A549 treated with GW870086 at 1 μM for 4 hours (cell line): ENCODE measurements at places on chromosomes 7 and 10. TPM values are rescaled to one million over a fixed set of nuclear protein-coding genes. Genes with fewer than 3 reads are reported as not detected.

Gene SLC18A3
- not detected in 5 replicates for total RNA-seq

Gene XPNPEP1
- total RNA-seq: 34.0 to 39.6 TPM (median 35.6 TPM) in 5 replicates

Gene OGDHL
- 0.13 to 0.49 TPM (median 0.21 TPM) in 5 replicates for total RNA-seq

Gene SEMA3A
- 3.5 to 5.8 TPM (median 5.1 TPM) in 5 replicates for total RNA-seq

Gene SOSTDC1
- not detected in 5 replicates for total RNA-seq

Gene DPP6
- total RNA-seq: 0.26 TPM in 1 of 5 replicates, not detected in the others

Gene NEURL1
- 0.19 to 0.69 TPM (median 0.38 TPM) in 5 replicates for total RNA-seq

Gene NRG3
- total RNA-seq: not detected in 5 replicates

Gene GPR22
- not detected in 5 replicates for total RNA-seq

Gene NUTM2A
- 0.10 to 0.21 TPM (median 0.16 TPM) in 3 of 5 replicates, not detected in the others for total RNA-seq

Gene STOX1
- 0.24 to 0.80 TPM (median 0.65 TPM) in 5 replicates for total RNA-seq

Gene NACAD
- 0.10 to 0.28 TPM (median 0.23 TPM) in 5 replicates for total RNA-seq

Gene COL17A1
- total RNA-seq: 1.5 to 2.2 TPM (median 1.8 TPM) in 5 replicates

Gene CCDC201
- not detected in 5 replicates for total RNA-seq

Gene RGR
- total RNA-seq: not detected in 5 replicates
